Foreskin keratinocyte (primary cell): ENCODE measurements at places on chromosomes 12 and 14. TPM values are rescaled to one million over a fixed set of nuclear protein-coding genes. Genes with fewer than 3 reads are reported as not detected.

DNA sequence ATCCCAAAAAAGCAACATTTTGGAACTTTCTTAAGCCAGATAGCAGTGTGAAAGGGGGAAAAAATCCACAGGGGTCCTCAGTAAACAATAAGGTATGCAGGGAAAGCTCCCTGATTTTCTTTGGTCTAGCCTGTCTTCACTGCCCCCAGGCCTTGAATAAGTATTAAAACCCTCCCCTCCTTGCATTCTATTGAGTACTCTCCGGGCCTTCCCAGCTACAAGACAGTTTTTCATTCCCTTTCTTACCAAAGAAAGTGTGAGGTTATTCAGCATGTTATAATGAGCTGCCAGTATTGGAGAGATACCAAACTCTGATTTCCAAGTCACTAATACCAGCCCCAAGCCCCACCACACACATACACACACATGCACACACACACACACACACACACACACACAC is 59.8 kb upstream of the KIF21A start:
- no peak for DNase-seq

GRCh38 chr12:10634427-10634826 is 21.0 kb upstream of the MAGOHB start:
- DNase-seq, result peak; percentile 51

GRCh38 chr12:42428850-42429249 is 102.9 kb downstream of the PPHLN1 start:
- no peak for DNase-seq

DNA sequence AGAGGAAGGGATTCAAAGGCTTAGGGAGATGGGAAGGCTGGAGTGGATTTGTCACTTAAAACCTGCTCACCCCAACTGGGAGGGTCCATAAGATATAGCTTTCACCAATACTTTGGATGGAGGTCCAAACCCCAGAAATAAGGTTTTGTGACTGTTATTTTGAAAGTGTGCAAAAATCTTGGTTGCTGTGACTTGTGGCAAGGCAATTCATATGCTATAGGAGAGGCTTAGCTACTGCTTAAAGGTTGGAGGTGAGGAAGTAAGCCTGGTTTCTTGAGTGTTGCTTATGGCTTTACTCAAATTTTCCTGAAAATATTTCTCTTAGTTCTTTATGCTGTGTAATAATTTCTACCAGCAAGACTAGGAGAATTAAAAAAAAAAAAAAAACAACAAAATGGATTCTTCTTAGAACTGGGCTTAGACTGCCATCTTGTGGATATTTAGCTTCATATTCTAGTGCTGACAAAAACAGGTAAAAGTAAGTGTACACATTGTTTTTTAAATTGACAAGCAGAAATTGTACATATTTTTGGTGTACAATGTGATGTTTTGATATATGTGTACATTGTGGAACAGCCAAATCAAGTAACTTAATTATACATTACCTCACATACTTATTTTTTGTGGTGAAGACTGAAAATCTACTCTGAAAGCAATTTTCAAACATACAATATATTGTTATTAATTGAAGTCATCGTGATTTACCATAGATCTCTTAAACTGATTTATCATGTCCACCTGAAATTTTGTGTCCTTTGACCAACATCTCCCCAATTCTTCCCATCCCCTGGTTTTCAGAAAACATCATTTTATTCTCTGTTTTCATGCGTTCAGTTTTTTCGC is 23.0 kb downstream of the PDE6H start:
- peak; percentile 40 for DNase-seq

- DNase-seq, result peak; percentile 64
These were observed 64.3 kb downstream of the PDE6H start for GRCh38 chr12:15037091-15037687.

DNA sequence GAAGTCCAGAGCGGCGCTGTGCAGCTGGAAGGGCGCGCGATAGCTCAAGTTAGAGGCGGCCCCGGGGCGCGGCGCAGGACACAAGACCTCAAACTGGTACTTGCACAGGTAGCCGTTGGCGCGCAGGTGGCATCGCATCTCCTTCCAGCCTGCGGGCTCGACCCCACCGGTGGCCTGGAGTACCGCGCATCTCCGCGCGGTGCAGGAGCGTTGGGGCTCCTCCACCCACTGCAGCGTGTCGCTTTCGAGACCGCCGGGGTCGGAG is 553 bp downstream of the CLEC14A start:
- DNase-seq, result no peak

GRCh38 chr12:49863946-49864797 is 21.3 kb upstream of the BCDIN3D start:
- no peak for DNase-seq

GRCh38 chr12:72053604-72054003 is 115.0 kb downstream of the TPH2 start:
- no peak for DNase-seq

- no peak for DNase-seq
These were observed 9.1 kb downstream of the RTL1 start for GRCh38 chr14:100894416-100894815.

DNA sequence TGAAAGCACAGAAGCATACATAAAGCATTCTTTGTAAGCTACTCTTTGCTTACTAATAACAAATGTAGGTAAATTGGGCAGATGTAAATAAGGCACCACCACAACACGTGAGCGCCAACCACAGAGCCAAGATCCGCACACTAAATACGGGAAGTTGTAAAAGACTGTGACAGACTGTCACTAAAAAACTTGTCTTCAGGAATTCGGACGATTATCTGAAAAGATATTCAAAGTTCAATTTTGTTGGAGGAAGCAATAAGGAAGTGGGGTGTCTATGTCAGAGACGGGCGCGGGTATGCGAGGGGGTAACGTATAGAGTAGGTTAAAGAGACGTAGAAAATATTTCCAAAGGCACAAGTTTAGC is 1.5 kb upstream of the HSP90B1 start:
- DNase-seq, result no peak

DNA sequence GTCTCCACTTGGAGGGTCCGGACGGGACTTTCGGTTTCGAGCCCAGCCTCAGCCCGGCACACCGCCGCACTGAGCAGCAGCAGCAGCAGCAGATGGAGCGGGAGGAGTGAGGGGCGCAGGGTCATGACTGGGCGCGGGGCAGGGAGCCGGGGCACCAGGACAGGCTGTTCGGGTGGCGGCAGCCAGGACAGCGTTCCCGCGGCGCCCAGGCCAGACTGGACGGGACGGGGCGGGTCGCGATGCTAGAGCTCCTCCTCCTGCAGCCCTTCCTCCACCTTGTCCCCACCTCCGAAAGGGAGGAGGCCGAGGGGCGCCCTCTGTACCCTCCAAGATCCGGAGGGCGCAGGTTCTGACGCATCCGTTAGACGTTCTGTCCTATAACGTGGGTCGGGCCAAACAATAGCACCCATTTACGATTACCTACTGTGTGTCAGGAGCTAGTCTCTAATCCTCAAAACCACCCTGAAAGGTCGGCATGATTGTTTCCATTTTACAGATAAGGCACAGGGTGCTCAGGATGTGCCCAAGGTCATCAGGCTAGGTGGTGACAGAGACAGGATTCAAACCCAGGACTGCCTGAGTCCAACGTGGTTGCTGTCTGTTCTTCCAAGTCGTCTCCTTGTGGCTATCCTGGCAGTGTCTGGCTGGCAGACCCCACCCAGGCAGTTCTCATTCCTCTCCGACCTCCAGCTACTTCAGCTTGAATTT is at the start of gene FKBP11:
Gene FKBP11, minus strand, starts transcription at position 189 of the 708 bp plus-strand sequence. Its CDS starts 64 bp downstream, at position 125.
- peak; percentile 22 for DNase-seq

GRCh38 chr14:64098120-64098519 is 196.1 kb downstream of the ESR2 start:
- DNase-seq, result no peak

GRCh38 chr12:68364328-68364727 is 32.2 kb upstream of the MDM1 start:
- no peak for DNase-seq

DNA sequence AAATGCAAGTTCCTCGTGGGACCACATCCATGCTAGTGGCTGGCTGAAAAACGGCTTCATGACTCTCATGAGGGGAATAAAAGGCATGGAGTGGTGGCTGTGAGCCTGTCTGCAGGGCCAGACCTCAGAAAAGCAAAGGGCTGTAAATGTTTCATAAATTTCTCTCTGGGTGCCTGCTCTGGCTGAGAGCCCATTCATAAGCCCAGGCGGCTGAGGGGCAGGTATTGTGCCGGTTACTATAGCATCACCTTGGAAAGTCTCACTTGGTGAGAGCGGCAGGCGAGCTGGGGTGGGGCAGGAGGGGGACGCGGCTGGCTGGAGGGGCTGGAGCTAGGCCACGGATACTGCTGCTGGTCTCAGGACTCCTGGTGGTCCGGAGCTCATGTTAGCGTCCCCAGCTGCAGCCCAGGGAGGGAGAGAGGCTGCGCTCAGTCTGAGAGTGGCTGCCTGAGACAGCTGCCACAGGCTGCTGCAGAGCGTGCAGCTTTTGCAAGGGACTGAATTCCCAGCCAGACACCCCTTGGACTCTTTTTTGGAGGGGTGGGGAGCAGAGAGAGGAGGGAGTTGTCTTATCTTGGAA is at the start of gene SLC17A8:
Gene SLC17A8, plus strand, starts transcription at position 431 of the 580 bp plus-strand sequence. CDS start 318 bp downstream, outside the sequence.
- no peak for DNase-seq

- peak; percentile 98 for DNase-seq
These were observed 210.0 kb downstream of the PPM1H start for GRCh38 chr12:62724947-62725451.

GRCh38 chr12:10027311-10027710 is 3.2 kb upstream of the CLEC9A start:
- DNase-seq, result no peak

- DNase-seq, result peak; percentile 96
These were observed 47.7 kb upstream of the MAP3K9 start for GRCh38 chr14:70856851-70857495.

DNA sequence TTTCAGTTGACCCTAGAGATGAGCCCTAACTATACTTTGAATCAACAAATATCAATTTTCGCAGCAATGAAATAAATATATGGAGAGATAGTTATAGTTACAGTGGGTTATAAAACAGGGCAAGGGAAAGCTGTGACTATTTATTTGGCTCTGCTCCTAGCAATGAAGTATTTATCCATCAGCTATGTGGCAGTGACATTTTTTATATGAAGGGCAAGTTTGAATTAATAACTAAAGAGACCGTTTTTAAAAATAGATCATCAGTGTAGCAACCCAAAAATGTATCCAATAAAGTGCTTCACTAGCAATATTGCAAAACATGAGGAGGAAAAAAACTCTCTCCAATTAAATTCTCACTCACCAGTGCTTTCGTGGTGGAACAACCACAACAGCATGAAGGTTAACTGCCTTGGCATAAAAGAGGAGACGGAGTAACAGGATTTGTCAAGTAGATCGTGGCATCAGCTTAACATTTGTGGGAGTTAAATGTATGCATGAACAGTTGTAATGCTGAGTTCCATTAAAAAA is 58.1 kb upstream of the NUDT4 start:
- DNase-seq, result no peak

DNA sequence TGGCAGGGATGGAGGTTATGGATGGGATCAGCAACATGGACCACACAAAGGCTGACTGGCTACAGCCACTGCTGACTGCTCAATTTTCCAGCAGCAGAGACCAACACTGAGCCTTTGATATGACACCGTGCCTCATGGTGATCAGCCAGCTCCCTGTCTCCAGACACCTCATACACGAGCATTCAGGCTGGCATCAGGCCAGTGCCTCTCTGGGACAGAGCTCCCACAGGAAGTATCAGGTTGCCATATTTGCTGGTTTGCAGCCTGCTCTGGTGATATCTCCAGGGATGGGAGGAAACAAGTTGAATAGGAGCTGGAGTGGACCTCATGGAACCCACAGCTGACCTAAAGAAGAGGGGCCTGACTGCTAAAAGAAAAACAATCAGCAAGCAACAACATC is 471.2 kb upstream of the ATXN7L3B start:
- DNase-seq, result no peak

Gene MDGA2
- total RNA-seq, result not detected in 2 replicates

Gene PLBD2
- 10.0 and 11.7 TPM in 2 replicates for total RNA-seq

Gene SLC10A1
- total RNA-seq, result not detected in 2 replicates

Gene LALBA
- not detected in 2 replicates for total RNA-seq

Gene TROAP
- total RNA-seq, result 36.3 and 46.3 TPM in 2 replicates

Gene ZDHHC22
- total RNA-seq, result not detected in 2 replicates

Gene NANOG
- 0.18 TPM in 1 of 2 replicates, not detected in the other for total RNA-seq
